ENCODE measurements at places on chromosomes 7 and 10.
A peak's percentile ranks its signal among the peaks of the same experiment; 100 is the strongest.

GRCh38 chr7:51160411-51160810 is 156.2 kb downstream of the COBL start:
- no peak overlapping the region for H3K27ac ChIP-seq
- no peak overlapping the region for H3K4me3 ChIP-seq
- no peaks in the 10 kb centered on the region for H3K27me3 ChIP-seq
- peaks cover 20% of the 10 kb centered on the region for H3K4me1 ChIP-seq
- H3K36me3 ChIP-seq: no peaks in the 10 kb centered on the region

GRCh38 chr7:105060437-105060836 is 46.4 kb downstream of the KMT2E start:
- H3K36me3 ChIP-seq: peaks cover 13% of the 10 kb centered on the region
- no peaks in the 10 kb centered on the region for H3K27me3 ChIP-seq

- no peaks in the 10 kb centered on the region for H3K36me3 ChIP-seq
- H3K27me3 ChIP-seq: peaks cover 19% of the 10 kb centered on the region
- DNase-seq: no peak
- no peak overlapping the region for H3K27ac ChIP-seq
These were observed 447.8 kb upstream of the C7orf33 start for GRCh38 chr7:148142660-148143248.

GRCh38 chr7:46764100-46764936 is 817.6 kb downstream of the TNS3 start:
- DNase-seq: no peak
- peaks cover 14% of the 10 kb centered on the region for H3K4me1 ChIP-seq
- no peak overlapping the region for H3K4me3 ChIP-seq
- peak overlapping the region; percentile 24 for H3K27ac ChIP-seq
- no peaks in the 10 kb centered on the region for H3K36me3 ChIP-seq

DNA sequence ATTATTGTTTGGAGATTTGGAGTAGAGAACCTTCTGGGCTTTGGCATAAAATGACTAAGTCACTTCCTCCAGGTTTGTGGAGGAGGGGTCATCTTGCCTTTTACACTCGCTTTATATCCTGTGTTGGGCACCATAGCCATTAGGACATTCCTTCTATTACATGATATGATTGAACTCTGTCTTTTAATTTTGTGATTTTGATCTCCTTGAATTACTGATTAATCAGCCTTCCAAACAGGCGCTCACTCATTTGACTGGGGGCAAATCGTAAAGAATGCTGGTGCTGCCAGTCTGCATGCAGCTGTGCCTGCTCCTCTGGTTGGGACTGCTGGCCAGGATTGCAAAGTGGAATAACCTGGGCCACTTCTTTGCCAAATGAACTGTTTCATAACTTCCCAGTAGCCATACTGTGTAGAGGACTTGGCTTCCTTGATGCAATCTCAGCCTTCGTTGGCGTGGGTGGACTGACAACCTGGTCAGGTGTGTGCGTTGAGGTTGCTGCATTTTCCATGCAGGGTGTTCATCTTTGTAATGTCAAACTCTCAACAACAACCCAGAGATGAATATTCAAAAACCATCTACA is 65.9 kb upstream of the RAB11FIP2 start:
- H3K4me3 ChIP-seq: no peak overlapping the region
- DNase-seq: no peak
- H3K27me3 ChIP-seq: peaks cover 5% of the 10 kb centered on the region
- H3K27ac ChIP-seq: no peak overlapping the region
- H3K36me3 ChIP-seq: no peaks in the 10 kb centered on the region

DNA sequence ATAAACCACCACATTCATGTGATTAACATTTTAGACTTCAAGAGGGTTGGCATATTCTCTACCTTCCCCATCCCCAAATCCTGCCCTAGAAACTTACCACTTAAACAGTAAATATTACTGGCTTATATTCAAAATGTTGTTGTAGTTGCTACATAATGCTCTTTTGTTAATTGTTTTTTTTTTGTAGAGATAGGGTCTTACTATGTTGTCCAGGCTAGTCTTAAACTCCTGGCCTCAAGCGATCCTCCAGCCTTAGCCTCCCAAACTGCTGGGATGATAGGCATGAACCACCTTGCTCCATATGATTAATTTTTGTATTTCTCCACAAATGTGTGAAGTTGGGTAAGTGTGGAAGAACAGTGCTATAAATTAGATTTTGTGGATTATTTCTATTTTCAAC is 6.5 kb downstream of the PDK4 start:
- peaks cover 100% of the 10 kb centered on the region for H3K36me3 ChIP-seq
- peaks cover 100% of the 10 kb centered on the region for H3K4me1 ChIP-seq
- peak overlapping the region; percentile 89 for H3K4me3 ChIP-seq

DNA sequence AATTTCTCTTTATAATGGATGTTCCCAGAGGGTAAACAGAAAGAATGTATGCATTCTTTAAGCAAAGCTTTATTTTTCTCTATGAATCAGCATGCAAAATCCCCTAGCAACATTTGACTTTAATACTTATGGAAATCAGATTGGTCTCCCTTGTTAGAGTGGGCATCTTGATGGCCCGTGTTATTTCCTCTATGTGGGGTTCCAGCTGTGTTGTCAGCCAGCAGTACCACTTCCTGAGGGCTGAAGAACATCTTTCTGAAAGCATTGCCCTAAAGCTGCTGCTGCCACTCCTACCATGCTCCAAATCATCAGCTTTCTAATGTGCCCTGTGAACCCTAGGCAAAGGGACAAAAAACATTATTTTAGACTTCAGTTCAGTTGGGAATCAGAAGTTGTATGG is 70.4 kb upstream of the HECTD2 start:
- H3K27ac ChIP-seq: no peak overlapping the region
- H3K36me3 ChIP-seq: no peaks in the 10 kb centered on the region
- H3K4me3 ChIP-seq: no peak overlapping the region
- no peak for DNase-seq

DNA sequence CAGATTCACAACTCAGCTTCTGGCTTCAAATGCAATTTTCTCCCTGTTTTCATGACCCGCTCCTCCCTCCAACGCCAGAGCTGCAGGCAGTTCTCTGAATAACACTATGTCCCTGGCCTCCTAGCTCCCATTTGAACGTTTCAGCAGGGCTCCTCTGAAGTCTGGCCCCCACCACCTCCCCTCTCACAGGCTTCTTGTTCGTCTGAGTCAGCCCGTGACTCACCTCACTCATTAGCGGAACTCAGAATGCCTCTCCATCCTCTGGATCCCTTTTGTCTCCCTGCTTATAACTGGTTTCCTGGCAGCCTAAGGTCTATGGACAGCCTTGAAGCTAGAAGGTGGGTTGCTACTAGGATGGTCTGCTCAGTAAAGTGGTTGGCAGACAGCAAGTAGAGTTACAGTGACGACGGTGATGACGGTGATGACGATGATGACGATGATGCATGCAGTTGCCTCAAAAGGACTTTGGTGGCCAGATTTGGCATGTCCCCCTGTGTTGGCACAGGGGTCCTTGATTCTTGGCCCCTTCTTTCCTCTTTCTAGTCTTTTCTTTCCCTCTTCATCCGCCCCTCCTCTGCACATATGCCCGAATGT is 83.3 kb upstream of the MKLN1 start:
- no peaks in the 10 kb centered on the region for H3K27me3 ChIP-seq
- peaks cover 11% of the 10 kb centered on the region for H3K4me1 ChIP-seq
- DNase-seq: no peak
- no peaks in the 10 kb centered on the region for H3K36me3 ChIP-seq

DNA sequence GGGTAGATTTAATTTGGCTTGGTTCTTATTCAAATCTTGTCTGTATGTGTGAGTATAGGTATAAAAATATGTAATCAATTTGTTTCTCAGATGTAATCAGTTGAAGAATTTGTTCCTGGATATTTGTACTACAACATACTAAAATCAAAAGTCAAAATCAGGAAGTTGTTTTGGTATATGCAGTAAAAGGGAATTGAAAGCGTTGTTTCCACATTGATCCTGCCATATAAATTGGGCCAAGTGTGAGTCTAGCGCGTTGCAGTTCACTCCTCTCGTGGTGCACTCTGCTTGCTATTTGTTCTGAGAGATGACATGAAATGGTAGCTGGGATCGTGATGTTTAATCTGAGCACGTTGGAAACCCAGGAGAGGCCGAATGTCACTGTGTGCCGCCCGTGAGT is 55.9 kb downstream of the SHH start:
- no peak for DNase-seq
- H3K36me3 ChIP-seq: peaks cover 10% of the 10 kb centered on the region
- H3K4me1 ChIP-seq: peaks cover 63% of the 10 kb centered on the region
- H3K27ac ChIP-seq: no peak overlapping the region
- no peak overlapping the region for H3K4me3 ChIP-seq

DNA sequence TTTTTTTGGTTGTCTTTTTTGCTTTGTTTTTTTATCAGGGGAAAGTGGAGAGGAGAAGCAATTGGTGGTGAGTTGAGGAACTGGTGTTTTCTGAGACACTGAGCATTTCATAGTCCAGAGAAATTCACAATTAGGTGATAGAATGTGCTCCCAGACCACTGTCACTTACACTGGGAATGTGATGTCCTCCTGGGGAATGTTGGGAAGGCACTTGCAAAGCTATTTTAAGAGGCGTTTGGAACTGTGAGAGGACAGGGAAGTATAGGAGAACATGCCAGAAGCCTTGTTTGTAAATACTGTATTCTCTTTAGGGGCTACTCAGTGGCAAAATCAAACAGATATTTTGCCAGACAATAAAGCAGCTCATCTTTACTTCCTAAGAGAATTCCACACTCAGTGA is 16.0 kb downstream of the CHRM2 start:
- H3K27me3 ChIP-seq: no peaks in the 10 kb centered on the region
- H3K4me3 ChIP-seq: no peak overlapping the region
- no peaks in the 10 kb centered on the region for H3K36me3 ChIP-seq
- H3K4me1 ChIP-seq: peaks cover 55% of the 10 kb centered on the region

DNA sequence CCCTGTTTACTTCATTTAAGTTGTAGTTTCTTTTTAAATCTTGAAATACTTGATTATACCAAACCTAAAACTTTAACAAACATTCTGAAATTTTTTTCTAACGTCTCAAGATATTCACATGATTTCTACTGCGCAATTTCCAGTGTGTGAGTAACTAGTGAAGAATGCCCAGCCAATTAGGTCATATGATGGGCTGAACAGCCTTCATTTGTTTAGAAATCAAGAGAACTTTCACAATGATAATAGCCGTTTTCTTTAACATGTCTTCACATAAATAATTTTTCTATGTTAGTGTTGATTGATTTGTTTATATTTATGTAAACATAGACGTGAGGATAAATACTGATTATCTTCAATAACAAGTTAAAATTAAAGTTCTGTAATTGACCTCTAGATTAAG is 21.8 kb downstream of the STAM start:
- H3K4me1 ChIP-seq: peaks cover 61% of the 10 kb centered on the region
- DNase-seq: no peak
- H3K36me3 ChIP-seq: peaks cover 7% of the 10 kb centered on the region
- peak overlapping the region; percentile 69 for H3K27ac ChIP-seq
- no peaks in the 10 kb centered on the region for H3K27me3 ChIP-seq
